ENCODE measurements at places on chromosomes 7 and 10. TPM values are rescaled to one million over a fixed set of nuclear protein-coding genes. Genes with fewer than 3 reads are reported as not detected.

DNA sequence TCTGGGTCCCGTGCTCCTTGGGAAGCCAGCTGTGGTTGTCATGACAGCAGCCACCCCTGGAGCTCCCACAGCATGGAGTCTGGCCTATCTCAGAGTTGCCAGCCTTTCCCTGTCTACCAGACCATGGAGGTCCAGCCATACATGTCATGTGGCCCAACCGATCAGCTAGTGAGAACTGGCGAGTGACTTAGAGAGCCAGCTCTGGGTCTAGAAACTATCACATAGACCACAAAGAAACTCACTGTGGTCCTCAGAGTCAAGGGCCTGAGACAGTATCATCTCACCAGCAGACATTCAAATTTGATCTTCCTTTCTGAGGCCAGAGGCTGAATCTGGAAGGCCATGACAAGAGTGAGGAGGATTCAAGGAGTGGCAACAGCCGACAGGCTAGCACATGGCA lies 223.3 kb upstream of the GPR26 start:
- DNase-seq: no peak

The FRG2B gene
- not detected for polyA plus RNA-seq

The GIMAP8 gene
- polyA plus RNA-seq: not detected

The SCART1 gene
- 2.1 TPM for polyA plus RNA-seq

The JAKMIP3 gene
- 0.09 TPM for polyA plus RNA-seq

- no peak for DNase-seq
Observed at GRCh38 chr7:98404840-98405239, 4.0 kb upstream of the BAIAP2L1 start.

- DNase-seq: no peak
Observed at GRCh38 chr10:80753612-80754011, 215.9 kb downstream of the SH2D4B start.

DNA sequence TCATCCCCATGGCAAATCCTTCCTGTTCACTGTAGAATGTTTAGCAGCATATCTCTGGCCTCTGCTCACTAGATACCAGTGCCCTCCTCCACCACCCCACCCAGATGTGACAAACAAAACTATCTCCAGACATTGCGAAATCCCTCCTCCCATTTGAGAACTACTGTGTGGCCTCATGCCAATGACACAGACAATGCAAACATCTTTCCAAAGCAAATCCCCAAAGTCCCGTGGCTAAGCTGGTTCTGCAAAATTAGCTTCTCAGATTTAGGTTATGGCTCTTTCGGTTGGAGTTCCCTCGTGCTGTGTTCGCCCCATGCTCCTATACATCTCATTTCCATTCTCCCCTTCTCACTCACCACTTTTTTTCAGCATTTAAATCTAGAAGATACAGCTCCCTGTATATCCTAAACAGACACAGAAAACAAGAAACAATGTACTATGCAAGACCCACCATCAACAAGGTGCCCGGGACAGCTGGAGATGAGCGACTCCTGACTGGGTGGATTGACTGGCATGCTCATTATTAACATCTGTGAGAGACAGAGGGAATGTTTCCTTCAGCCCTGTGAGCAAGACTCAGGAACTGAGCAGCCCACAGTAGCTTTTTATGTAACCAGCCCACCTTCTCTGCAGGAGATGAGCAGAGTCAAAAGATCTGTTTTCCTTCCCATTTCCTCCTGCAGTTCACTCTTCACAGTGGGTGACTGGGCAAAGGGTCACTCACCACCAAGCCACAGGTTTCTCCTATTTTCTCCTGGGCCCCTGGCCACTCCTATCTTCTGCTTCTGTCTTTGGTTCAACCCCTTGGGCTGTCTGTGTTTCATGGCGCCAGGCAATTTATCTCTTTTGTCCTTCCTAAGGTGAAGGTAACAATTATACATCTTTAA lies 225.7 kb upstream of the AOAH start:
- no peak for DNase-seq

DNA sequence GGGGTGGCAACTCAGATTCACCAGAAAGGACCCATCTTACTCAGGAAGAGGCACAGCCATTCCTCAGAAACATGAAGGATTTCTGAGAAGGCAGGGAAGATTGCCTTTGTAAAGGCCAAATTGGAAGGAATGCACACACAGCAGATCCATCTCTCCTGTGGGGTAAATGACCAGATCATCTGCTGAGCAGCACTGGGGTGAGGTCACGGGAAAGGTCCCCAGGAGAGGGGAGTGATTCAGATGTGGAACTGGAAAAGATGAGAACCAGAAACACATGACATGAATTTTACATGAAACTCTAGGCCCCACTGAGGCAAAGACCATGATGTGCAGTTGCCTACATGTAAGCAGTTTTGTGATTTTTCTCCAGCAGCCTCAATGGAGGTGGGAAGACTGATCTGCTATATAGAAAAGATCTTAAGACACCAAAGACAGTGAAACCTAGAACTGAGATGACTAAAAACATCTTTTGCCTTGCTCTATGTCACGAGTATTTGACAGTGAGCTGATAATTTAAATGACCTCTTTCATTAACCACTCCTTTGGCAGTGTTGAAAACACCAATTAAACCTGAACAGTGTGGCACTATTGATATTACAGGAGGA lies 91.6 kb downstream of the AMPH start:
- no peak for DNase-seq

GRCh38 chr10:17049195-17049594 lies 80.4 kb downstream of the CUBN start:
- no peak for DNase-seq
